ENCODE measurements at places on chromosomes 16 and 17. TPM values are rescaled to one million over a fixed set of nuclear protein-coding genes. Genes with fewer than 3 reads are reported as not detected.

The COX6A2 gene
- not detected for total RNA-seq

The CHP2 gene
- not detected for total RNA-seq

The HNF1B gene
- total RNA-seq: 5.0 TPM

GRCh38 chr17:2926019-2926650, 129.9 kb downstream of the RAP1GAP2 start:
- H3K36me3 ChIP-seq: no peaks in the 10 kb centered on the region
- H3K4me3 ChIP-seq: no peak overlapping the region
- H3K4me1 ChIP-seq: no peaks in the 10 kb centered on the region
- no peak overlapping the region for H3K27ac ChIP-seq
- H3K27me3 ChIP-seq: no peaks in the 10 kb centered on the region
